ENCODE measurements at places on chromosomes 16 and 17. TPM values are rescaled to one million over a fixed set of nuclear protein-coding genes. Genes with fewer than 3 reads are reported as not detected.

DNA sequence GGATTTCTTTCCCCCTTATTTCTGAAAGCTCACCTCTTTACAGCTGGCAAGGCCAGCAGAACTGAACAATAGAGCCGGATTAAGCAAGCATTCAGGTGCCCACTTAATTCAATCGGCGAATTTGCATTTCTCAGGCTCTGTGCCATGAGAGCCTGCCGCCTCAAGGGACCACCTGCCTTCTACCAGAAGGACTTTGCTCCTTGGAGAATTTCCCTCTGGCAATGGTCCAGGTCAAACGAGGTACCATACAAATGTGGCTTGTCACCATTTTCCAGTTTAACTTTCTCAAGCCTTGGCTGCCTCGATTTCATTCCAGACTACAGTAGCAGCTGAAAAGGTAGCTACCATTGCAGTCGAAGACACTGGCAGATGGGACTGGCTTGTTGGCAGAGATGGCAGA, 534.0 kb downstream of the MAF start:
- H3K27me3 ChIP-seq = no peaks in the 10 kb centered on the region
- no peak for DNase-seq
- no peaks in the 10 kb centered on the region for H3K36me3 ChIP-seq
- no peak overlapping the region for H3K27ac ChIP-seq
- no peaks in the 10 kb centered on the region for H3K4me1 ChIP-seq
- no peak overlapping the region for H3K4me3 ChIP-seq

DNA sequence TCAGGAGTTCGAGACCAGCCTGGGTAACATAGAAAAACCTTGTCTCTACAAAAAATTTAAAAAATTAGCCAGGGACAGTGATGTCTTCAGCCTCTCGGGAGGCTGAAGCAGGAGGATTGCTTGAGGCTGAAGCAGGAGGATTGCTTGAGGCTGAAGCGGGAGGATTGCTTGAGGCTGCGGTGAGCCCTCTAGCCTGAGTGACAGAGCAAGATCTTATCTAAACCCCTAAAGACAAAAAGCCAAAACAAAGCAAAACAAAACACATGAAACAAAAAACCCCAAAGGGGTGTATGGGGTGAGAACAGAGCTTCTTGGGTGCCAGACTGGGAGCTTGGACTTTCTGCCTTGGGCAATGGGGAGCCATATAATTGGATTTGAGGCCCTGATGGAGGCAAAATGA, 2.6 kb downstream of the SPNS3 start:
- peaks cover 42% of the 10 kb centered on the region for H3K27me3 ChIP-seq
- no peaks in the 10 kb centered on the region for H3K36me3 ChIP-seq
- H3K4me3 ChIP-seq = no peak overlapping the region

- no peaks in the 10 kb centered on the region for H3K27me3 ChIP-seq
- H3K4me1 ChIP-seq = peaks cover 6% of the 10 kb centered on the region
- no peak overlapping the region for H3K4me3 ChIP-seq
- DNase-seq = no peak
- H3K27ac ChIP-seq = no peak overlapping the region
Observed at GRCh38 chr16:68927018-68927417, 83.7 kb downstream of the TANGO6 start.

DNA sequence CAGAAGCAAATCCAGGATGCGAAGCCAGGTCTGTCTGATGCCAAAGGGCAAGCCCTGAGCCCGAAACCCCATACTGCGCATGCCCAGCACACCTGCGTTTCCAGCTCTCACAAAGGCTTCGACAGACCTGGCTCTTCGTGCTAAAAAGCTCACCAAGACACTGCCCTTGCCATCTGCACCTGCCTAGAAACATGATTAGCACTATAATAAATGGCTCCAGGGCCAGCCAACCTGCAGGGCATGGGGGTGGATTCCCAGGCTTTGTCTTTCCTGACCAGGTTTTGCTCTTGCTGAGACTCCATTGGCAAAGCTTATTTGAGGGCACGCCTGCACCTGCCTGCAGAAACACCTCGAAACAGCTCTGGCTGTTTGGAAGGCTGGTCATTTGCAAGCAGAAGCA, 14.4 kb upstream of the PLD6 start:
- no peak overlapping the region for H3K4me3 ChIP-seq
- DNase-seq = no peak
- H3K27me3 ChIP-seq = peaks cover 3% of the 10 kb centered on the region

GRCh38 chr17:56948491-56948890, 12.4 kb downstream of the COIL start:
- peaks cover 38% of the 10 kb centered on the region for H3K36me3 ChIP-seq
- peaks cover 28% of the 10 kb centered on the region for H3K4me1 ChIP-seq
- H3K27ac ChIP-seq = peak overlapping the region; percentile 39
- H3K27me3 ChIP-seq = no peaks in the 10 kb centered on the region

GRCh38 chr17:67053438-67054000, 9.2 kb downstream of the CACNG1 start:
- H3K4me1 ChIP-seq = no peaks in the 10 kb centered on the region
- no peak overlapping the region for H3K27ac ChIP-seq
- no peak for DNase-seq
- no peak overlapping the region for H3K4me3 ChIP-seq
- H3K27me3 ChIP-seq = peaks cover 16% of the 10 kb centered on the region

GRCh38 chr17:16383772-16384287, 2.9 kb downstream of the UBB start:
- no peak for DNase-seq
- peaks cover 35% of the 10 kb centered on the region for H3K4me1 ChIP-seq
- H3K27ac ChIP-seq = no peak overlapping the region
- H3K27me3 ChIP-seq = peaks cover 6% of the 10 kb centered on the region
- H3K36me3 ChIP-seq = peaks cover 30% of the 10 kb centered on the region
- peak overlapping the region; percentile 97 for H3K4me3 ChIP-seq

Gene PDIA2
- total RNA-seq = not detected

DNA sequence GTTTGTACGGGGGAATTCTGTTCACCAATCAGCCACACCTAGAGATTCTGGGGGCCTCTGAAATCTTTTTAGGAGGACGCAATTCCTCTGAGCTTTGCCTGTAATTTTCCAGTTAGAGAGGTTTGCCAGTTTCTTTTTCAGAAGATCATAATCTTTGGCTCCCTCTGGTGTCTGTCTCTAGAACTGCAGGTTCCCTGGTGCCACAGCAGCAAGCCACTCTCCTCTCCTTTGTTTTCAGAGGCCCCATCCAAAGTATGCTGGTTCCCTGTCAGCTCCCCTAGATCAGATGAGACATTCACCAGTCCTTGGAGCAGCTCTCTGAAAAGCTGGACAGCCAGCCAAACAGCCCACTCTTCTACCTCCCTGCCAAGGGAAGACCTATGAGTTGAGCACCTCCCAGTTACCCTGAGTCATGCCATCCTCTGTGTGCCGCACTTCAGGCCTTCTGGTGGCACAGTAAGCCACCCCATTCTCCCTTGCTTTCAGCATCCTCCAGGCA, 36.1 kb downstream of the RNF112 start:
- peak overlapping the region; percentile 64 for H3K27ac ChIP-seq
- peaks cover 4% of the 10 kb centered on the region for H3K27me3 ChIP-seq

Gene ENPP7
- total RNA-seq = not detected

DNA sequence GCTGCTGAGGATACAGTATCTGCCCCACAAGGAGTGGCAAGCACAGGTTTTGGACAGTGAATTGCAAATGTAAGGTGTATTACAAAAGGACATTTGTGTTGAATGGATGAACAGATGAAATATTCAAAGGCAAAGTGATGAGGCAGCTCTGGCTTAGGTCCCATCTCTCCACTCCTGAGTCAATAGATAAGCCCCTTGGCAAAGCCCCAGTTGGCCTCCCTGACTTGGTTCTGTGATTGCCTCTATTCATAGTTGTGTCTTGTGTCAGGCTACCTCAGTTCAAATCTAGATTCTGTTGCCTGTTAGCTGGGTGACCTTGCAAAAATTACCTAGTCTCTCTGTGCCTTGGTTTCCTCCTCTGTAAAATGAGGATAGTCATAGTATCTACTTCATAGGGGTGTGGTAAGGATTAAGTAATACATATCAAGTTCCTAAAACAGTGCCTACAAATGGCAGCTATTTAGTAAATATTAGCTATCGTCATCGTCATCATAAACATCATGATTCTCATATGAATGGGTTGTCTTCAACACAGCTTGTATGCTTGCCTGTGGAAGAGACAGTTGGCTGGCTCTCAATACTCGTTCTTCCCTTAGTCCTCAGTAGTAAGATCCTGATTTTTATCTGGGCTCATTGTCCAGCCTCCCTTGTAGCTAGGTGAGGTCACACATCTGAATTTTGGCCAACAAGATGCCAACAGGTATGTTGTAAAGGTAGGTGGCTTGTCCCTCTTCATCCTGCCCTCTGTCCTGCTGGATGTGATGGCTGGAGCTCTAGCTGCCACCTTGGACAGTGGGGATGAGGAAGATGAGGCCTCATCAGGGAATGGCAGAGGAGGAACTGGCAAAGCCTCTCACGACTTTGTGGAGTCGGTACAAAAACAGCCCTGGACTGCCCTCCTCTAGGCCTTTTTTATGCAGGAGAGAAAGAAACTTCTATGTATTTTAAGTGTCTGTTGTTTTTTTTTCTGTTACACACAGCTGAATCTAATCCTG, 2.1 kb upstream of the MFAP4 start:
- H3K4me1 ChIP-seq = peaks cover 55% of the 10 kb centered on the region
- peaks cover 4% of the 10 kb centered on the region for H3K27me3 ChIP-seq
- H3K36me3 ChIP-seq = peaks cover 6% of the 10 kb centered on the region
- H3K4me3 ChIP-seq = no peak overlapping the region
- no peak overlapping the region for H3K27ac ChIP-seq

- no peak overlapping the region for H3K4me3 ChIP-seq
- peaks cover 6% of the 10 kb centered on the region for H3K27me3 ChIP-seq
- peaks cover 67% of the 10 kb centered on the region for H3K4me1 ChIP-seq
- H3K27ac ChIP-seq = no peak overlapping the region
- peaks cover 7% of the 10 kb centered on the region for H3K36me3 ChIP-seq
Observed at GRCh38 chr17:62722625-62723024, 85.5 kb downstream of the MARCHF10 start.

Data from HFFc6 (cell line).